ENCODE measurements at places on chromosomes 4 and X.
A peak's percentile ranks its signal among the peaks of the same experiment; 100 is the strongest.

DNA sequence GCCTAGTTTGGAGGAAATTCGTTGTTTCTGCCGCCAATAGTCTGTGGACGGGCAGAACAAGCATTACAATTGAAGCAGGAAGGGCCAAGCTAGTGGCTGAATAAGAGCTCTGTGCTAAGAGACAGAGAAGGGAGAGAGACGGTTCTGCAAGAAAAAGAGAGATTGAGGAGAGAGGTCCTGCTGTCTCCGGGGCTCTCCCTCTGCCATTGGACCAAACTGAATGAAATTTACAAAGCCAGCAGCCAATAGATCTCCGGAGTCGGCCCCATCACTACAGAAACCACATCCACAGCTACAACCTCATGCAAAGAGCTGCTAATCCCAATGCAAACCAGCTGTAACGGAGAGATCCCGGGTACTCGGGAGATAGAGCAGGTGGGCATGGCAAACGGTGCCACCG is at the start of gene NLGN4X:
Gene NLGN4X, minus strand, starts transcription at position 148 of the 400 bp plus-strand sequence. CDS start 77,401 bp downstream, outside the sequence.
- no peak for DNase-seq

- no peak for DNase-seq
These were observed 25.6 kb downstream of the SPRY1 start for GRCh38 chr4:123421937-123422781.

DNA sequence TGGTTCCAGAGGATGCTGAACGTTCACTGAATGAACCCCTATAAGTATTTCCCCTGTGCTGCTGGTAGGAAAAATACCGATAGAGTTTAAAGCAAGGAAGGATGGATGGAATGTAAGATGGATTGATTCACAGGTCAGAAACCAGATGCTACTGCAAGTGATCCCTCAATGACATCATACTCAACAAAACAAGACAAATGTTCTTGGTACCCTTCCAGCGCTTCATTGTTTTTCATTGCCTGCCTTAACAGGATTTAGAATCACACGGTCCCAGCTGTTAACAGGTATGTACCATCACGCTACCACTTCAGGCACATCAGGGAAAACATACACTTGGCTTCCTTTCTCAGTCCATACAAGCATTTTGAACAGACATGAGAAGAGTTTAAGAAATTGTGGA is 118.1 kb upstream of the TLR3 start:
- no peak for DNase-seq

DNA sequence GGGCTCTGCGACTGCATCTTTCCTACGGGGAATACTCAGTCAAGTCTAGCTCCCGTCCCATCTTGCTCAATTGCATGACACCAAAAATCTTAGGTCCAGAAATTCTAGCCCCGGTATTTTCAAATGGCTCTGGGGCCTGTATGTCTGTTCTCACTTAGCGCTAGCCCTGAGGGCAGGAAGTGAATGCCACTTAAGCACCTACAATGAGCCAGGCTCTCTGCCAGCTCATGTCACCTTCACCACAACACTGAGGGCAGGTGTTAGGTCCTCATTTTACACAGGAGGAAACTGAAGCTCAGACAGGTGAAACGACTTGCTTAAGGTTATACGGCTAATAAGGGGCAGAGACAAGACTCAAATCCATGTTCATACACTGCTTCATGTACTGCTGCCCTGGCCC is 282.8 kb downstream of the PPP1R2C start:
- DNase-seq = no peak

DNA sequence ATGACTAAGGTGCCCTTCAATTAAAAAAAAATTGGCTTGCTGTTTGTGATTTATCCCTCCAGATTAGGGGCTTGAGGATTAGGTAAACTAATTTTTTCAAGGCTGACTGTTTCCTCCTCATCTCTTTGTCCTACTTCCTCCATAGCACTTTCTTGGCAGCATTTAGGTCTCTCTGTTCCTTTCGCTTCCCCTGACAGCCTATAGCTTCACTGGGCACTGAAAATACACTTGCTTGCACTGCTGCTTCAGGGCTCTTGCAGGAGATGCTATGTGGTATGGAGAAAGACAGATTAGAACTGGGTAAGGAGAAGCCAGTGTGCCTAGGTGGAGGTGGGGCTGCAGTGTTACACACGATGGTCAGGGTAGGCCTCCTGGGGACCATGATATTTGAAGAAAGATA is 112.3 kb upstream of the SFRP2 start:
- no peak for DNase-seq

DNA sequence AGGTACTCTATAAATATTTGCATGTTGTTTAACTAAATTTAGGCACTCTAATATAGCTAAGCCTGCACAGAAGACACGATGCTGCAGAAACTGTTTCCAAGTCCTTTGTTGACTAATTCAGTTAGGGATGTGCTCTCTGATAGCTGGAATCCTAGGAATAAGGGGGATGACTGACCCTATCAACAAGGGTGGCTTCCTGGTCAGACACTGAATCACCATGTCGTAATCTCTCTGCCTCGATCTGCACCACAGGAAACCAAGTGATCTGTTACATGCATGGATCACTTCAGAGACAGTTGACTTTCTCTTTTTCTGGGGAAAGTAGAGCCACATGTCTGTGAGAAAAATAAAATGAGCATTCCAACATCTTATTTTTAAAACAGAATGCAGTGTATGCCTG is 169.1 kb downstream of the GUCY2F start:
- no peak for DNase-seq

DNA sequence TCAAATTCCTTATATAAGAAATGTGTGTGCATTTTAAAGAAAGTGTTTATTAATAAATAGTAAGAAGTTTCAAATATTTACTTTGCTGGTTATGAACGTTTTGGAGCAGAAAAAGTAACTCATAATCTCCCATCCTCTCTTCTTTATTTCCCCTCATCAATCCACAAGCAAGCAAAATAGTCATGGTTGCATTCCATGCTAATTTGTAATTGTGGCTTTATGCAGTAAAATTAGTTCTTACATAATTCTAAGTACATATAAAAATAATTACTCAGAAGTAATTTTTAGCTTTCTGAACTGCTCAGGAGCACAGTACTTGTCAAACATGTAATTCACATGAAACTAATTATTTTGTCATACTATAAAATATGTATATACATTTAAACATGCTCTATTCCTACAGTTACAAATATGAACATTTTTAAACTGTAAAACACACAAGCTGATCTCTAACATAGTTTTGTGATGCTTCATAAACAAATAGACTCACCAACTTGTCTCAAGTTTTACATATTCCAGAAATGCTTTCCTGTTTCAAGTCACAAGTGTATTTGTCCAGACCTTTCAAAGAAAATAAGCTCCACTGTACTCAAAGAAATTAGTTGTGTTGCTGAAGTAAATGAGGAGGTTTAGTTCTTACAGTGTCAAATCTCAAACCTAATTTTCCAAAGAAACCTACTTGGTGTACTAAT is 218.9 kb downstream of the PABPC4L start:
- DNase-seq = no peak

DNA sequence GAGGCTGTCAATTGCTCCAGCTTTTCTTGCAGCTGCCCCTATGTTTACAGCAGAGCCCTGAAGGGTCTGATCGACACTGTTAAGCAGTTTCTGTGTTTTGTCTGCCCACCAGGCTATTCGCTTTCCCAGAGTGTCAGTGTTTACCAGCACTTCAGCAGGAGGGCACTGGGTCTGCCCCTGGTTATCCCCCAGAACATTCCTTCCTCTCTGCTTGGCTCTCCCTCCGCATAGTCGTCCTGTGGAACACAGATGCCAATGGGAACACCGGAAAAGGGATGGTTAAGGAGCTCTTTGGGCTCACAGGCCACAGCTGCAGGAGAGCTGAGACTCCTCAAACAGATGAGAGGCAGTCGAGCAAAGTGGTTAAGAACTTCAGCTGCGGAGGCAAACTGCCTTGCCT is 71.3 kb upstream of the FBXW7 start:
- DNase-seq = no peak

DNA sequence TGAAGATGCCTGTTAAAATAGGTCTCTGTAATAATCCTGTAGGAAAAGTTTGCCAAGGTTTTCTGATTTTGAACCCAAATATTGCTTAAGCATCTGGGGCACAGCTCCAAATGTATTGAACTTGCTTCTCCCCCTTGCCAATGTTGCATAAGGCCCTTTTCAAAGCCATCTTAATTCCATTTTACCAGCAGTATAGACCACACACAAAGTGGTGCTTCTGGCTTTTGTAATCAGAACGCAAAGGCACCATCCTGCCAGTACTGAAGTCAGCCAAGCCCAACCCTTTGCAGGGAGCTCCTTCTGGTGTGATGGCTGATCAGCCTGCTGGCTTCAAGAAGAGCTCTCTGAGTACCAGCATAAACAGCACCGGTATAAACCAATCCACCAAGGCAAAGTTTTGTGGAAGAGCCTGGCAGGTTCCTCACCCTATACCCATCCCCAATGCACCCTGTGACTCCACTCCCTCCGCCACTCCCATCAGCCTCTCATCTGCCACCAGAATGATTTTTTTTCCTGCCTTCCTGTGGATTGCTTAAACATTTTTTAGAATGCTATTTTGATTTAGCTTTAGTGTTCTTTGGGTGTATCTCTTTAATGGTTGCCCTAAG is 39.2 kb upstream of the USP9X start:
- DNase-seq = peak; percentile 33

DNA sequence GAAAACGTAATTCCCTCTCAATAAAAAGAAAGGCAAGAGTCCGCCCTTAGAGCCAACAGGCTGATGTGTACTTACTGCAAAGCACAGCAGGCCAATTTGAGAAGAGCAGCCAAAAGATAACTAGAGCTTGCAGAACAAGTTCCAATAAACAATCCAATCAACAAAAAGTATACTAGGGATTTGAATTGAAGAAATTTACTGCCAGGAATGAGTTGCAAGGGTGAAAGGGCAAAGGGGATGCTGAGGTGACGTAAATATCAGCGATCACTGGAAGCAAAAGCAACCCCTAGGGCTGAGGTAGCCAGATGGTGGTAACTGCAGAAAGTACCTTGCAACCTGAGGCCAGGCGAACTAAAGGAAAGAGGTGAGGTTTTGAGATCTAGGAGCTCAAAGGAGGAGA is 152.1 kb upstream of the TENM3 start:
- DNase-seq = no peak

Data from right cardiac atrium (tissue), 5 donors.